Urothelium cell line (cell line): ENCODE measurements at places on chromosomes 1 and 21.

- no peak for DNase-seq
Observed at GRCh38 chr1:172071746-172072145, 230.4 kb downstream of the DNM3 start.

- DNase-seq, result no peak
Observed at GRCh38 chr21:23951251-23951650, 1656.0 kb downstream of the MRPL39 start.

DNA sequence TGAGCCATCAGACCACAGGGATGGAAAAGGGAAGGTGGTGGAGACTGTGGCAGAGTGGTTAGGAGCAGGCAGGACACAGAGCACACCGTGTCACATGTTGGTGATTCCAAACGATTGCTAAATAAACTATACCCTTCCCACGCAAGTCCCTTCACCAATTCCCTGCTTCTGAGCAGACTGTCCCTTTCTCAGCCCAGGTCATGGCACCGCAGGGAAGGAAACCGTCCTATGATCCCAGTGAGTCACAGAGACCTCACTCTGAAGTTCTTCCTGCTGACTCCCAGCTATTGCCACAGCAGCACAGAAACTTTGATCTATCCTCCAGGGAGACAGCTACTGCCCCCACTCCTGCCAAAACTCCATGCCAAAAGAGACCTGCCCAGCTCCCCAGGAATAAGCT is 19.2 kb downstream of the RIMS3 start:
- DNase-seq, result no peak

DNA sequence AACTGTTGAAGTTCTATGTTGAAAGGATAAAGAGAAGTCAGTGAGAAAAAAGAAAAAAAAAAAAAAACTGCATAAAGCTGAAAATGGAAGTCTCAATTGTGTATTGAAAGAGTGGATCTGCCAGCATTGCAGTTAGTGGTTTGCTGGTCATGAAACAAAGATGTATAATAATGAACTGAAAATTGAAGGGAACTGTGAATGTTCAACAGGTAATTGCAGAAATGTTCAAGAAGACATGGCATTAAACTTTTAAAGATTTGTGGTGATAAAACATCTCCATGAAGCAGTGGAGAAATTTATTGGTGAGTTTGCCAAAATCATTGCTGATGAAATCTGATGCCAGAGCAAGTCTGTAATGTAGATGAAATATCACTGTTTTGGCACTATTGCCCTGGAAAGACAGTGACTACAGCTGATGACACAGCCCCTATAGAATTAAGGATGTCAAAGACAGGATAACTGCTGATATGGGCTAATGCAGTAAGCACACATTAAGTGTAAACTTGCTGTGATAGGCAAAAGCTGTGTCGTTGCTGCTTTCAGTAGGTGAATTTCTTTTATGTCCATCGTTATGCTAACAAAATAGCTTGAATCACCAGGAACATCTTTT is 71.0 kb downstream of the RD3 start:
- DNase-seq, result no peak

DNA sequence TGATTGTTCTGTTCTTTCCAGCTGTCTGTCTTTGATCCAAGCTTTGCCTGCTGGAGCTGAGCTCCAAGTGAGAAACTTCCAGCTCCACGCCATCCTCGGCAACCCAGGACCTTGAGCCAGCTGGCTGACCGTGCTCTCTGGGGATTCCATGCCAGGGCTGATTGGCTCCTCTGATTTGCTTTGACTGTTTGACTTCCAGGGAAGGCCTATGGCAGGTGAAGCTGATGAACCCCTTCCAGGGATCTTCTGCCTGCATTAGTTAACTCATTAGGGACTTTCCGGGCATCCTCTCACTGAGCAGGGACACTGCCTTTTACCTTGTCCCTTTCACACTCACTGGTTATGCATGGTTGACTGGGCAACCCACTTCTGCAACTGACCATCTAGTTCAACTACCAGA is 406.1 kb downstream of the RPS6KC1 start:
- DNase-seq, result no peak
